ENCODE measurements at places on chromosomes 3 and 15. TPM values are rescaled to one million over a fixed set of nuclear protein-coding genes. Genes with fewer than 3 reads are reported as not detected.

GRCh38 chr3:56725175-56725574, 42.1 kb upstream of the TASOR start:
- DNase-seq = no peak

DNA sequence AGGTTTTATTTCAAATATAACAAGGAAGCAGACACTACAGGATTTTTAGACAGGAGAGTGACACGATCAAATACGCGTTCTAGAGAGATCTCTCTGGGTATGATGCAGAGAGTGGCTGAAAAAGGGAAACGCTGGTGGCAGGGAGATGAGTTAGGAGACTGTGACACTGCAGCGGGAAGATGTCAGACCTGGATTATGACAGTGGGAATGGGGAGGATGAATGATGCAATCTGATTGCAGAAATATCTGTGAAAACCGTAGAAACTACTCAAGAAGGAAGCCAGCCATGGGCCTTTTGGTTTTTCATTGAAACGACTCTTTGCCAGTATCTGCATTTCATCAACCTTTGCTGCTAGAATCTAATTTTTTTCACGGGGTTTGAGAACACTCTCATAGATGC, 157.9 kb downstream of the FAM43A start:
- DNase-seq = no peak

SLC35G2 gene
- 6.9 TPM for total RNA-seq

DNA sequence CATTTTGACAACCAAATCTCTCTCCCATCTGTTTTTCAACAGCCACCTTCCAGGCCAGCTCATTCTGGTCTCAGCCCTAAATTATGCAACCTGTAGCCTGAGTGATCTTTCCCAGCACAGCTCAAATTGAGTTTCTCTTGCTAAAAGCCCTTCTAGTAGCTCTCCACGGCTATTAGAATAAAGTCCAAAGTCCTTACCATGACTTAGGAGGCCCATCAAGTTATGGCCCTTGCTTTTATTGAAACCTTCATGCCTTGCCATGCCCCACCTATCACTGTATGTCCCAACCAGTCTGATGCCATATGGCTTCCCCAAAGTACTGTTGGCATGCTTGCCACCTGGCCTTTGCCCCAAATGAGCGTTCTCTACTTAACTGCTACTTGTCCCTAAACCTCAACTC, 303.5 kb upstream of the GADL1 start:
- DNase-seq = no peak

DNA sequence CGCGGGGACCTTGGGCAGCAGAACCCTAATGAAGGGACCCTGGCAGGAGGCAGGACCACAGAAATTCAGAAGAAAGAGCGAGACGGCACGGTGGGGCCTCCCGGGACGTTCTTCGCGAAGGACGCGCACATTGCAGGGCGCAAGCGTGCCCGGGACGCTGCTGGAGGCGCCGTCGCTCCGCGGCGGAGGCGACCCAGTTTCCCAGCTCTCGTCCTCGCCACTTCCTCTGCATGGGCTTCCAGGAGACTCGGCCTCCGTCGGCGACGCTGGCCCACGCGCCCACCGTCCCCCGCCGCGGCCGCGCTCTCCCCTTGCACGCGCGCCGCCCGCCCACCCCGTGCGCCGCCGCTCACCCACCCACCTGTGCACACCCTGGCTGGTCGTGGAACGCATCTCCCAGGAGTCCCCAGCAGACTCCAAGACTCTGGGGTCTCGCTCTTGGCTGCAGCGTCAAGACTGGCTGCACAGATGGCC, 31.8 kb upstream of the SMAD3 start:
- no peak for DNase-seq

SNURF gene
- total RNA-seq = 12.0 TPM

SEMA3B gene
- 18.6 TPM for total RNA-seq

EXOG gene
- total RNA-seq = 14.7 TPM

DNA sequence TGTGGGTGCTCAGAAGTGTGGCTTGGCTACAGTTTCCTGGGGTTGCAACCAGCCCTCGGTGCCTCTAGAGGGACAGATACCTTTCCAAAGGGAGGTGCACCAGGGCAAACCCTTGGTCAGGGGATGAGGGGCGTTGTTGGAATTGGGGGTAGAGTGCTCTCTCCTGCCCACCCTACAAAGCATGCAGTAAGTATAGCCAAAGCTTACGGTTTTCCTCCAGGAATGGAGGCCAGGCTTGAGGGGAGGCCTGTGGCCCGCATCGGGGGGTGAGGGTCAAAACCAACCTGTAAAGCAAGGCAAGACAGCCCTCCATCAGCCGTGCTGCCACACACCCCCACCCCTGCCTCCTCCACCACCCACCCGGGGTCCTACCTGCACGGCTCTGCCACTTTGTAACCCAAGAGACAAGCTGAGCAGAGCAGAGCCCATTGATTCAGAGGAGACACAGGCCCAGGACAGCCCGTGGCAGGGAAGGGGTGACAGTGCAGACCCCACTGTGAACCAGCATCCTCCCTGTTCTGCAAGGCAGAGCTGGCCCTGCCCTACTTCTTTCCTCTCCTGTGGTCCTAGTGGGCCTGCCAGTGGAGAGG, 41.5 kb downstream of the TLE3 start:
- peak; percentile 67 for DNase-seq

GRCh38 chr3:17143893-17144664, 259.3 kb downstream of the PLCL2 start:
- no peak for DNase-seq

- no peak for DNase-seq
These were observed 31.2 kb upstream of the RIOX2 start for GRCh38 chr3:98003306-98003969.

- peak; percentile 84 for DNase-seq
These were observed 730 bp downstream of the HIGD1A start for GRCh38 chr3:42803414-42804105.

KNL1 gene
- total RNA-seq = 0.52 TPM

DNA sequence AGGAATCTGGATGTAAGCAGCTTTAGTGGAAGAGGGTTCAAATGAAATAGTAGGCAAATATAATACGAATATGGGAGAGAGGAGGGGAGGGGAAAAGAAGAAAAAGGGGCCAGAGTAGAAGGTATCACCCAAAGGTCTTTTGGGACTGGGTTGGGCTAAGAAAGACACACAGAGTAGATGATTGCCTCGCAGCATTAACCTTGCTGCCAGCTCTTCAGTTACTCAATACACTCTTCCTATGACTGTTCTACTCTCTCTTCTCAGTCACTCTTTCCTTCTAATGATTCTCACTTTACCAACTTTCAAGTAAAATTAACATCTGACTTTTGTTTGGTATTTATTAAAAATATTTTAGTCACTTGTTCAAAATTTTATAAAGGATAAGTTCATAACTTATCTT, 52.8 kb downstream of the CLASP2 start:
- no peak for DNase-seq

DNA sequence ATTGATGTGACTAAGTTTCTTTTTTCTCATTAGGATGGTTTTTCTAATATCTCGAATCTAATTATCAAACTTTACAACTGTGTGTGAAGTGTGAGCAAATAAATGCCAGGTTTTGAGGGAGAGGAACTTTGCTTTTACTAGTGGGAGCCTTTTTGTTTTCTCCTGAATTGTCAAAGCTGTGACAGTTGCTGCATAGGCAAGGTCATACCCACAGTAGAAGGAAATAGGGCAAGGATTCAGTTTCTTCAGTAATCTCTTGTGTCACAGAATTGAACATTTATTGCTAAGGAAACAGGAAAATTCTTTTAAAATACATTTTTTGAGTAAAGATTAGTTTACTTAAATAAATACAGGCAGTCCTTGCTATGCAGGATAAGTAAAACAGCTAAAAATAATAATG, 19.5 kb downstream of the GMPS start:
- no peak for DNase-seq

DNA sequence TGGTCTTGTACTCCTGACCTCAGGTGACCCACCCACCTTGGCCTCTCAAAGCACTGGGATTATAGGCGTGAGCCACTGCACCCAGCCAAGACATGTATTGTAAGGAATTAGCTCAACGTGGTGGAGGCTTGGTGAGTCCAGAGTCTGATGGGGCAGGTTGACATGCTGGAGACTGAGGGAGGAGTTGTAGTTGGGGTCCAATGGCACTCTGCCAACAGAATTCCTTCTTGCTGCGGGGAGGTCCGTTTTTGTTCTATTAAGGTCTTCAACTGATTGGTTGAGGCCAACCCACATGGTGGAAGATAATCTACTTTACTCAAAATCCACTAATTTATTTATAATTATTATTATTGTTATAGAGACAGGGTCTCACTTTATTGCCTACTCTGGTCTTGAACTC, 30.1 kb downstream of the PLA2G4D start:
- DNase-seq = no peak

DNA sequence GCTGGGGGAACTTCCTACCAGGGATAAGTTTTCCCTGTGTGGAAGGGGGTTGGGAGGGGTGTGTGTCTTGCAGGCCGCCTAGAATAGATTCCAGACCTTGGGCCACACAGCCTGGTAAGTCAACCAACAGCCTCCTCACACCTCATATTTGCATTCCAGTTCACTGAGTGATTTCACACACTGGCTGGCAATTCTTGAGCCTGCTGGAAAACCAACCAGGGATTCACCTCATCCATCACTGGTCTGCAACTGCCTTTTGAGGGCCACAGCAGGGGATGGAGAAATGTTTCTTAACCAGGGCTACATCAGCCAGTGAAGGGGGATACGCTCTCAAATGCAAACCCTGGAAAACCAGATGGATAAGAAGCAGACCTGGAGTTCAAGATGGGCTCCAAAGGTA, 2.0 kb downstream of the FSTL1 start:
- DNase-seq = no peak

- DNase-seq = no peak
These were observed 2.0 kb upstream of the OR5H6 start for GRCh38 chr3:98262046-98262445.

DNA sequence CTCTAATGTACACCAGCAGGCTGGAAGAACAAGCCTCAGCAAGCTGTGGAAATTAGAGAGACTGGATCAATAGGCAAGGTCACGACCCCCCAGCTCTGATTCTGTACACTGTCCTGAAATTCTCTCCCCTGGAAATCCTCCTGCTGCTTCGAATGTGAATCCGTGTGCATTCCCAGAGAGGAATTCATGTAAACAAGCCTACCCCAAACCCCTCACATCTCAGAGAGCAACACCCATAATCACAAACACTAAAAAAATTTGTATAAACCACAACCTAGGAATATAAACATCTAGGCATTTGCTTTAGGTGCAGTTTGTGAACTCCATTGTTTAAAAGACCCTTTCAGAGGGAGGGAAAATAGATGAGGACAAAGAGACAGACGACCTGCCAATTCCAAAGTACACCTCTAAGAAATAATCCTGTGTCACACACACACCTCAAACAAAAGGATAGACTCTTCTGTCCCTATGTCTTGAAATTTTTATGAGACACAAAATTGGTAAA, 325.2 kb downstream of the WDR72 start:
- no peak for DNase-seq

LTK gene
- total RNA-seq = 0.46 TPM

CYP1A1 gene
- 0.48 TPM for total RNA-seq

DNA sequence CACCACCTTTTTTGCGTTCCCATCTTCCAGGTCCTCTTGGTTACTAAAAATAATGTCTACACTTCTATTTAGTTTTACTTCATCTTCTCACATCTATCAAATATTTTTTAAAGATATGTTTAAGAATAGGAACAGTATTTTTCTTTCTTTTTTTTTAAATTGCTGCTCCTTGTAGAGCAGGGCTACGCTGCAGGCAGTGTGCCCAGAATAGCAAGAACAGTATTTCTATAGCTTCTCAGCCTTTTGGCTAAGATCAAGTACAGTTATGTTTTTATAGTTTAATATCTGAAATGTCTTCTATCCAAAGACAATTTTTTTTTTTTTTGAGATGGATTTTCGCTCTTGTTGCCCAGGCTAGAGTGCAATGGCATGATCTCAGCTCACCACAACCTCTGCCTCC, 73.0 kb downstream of the MYO9A start:
- no peak for DNase-seq

- DNase-seq = no peak
These were observed 15.3 kb downstream of the SPCS1 start for GRCh38 chr3:52721002-52721729.

TTC23 gene
- total RNA-seq = 16.9 TPM

- no peak for DNase-seq
These were observed 55.5 kb downstream of the MYO1E start for GRCh38 chr15:59317211-59317610.

DNA sequence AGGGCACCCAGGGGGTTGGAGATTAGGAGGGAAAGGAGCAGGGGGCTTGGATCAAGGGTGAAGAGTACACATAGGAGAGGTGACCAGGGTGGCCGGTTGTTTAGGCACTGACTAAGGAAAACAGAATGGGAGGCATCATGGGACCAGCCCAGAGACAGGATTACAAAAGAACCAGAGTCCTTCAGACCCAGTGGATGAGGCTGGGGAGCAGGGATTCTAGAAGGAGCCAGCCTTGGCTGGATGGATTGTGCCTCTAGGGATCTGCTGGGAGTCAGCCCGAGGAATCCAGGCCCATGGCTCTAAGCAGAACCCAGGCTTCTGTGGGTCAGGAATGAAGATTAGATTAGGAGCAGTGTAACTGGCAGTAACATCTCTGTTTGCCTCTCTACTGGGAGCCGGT, 98.6 kb downstream of the ARNT2 start:
- no peak for DNase-seq

HIGD2B gene
- total RNA-seq = not detected

GRCh38 chr15:95713324-95713723, 617.2 kb upstream of the NR2F2 start:
- no peak for DNase-seq

- DNase-seq = no peak
These were observed 33.2 kb downstream of the SCG5 start for GRCh38 chr15:32674681-32675080.

- DNase-seq = no peak
These were observed 204.9 kb downstream of the STAG1 start for GRCh38 chr3:136547293-136547692.

GRCh38 chr3:42085641-42086376, 5.3 kb upstream of the TRAK1 start:
- no peak for DNase-seq

MAP6D1 gene
- total RNA-seq = 1.4 TPM

TMCO5A gene
- total RNA-seq = not detected

DNA sequence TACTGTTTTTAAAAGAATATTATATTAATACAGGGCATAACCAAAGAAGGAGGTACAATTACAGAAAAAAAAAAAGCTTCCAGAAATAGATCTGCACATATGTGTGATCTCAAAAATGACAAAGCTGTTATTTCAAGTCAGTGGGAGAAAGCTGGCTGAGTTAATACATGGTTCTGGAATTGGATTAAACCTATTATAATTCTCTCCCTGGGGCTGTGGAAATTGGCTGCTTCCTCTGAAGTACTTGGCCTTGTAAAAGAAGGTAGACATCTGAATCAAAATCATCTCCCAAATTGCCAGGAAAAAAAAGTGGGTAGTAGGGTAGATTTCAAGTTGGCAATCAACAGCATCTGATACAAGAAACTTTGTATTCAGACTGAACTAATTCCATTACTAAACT, 723.9 kb upstream of the ALCAM start:
- no peak for DNase-seq

NR2E3 gene
- not detected for total RNA-seq
